ENCODE measurements at places on chromosomes 13 and 19.

GRCh38 chr19:28397800-28398199, 815.2 kb downstream of the UQCRFS1 start:
- no peak for DNase-seq

DNA sequence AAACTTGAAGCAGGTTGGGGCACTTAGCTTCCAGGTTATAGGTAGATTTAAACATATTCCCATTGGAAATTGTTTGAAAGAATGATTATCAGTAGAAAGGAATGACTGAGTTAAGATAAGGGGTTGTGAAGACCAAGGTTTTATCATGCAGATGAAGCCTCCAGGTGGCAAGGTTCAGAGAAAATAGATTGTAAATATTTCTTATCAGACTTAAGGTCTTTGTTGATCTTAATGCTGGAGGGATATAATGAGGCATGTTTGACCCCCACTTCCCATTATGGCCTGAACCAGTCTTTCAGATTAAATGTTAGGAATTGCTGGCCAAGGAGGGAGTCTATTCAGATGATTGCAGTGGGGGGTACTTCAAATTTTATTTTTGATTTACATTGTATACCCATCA, 1486.5 kb upstream of the PRR20A start:
- DNase-seq: no peak

- peak; percentile 47 for DNase-seq
Observed at GRCh38 chr13:90709319-90709718, 638.2 kb upstream of the MIR17HG start.

GRCh38 chr19:12965017-12965811, 4.2 kb upstream of the DAND5 start:
- peak; percentile 63 for DNase-seq

GRCh38 chr13:77358001-77358400, 31.1 kb upstream of the MYCBP2 start:
- no peak for DNase-seq

GRCh38 chr19:343941-344624, 513 bp downstream of the MIER2 start:
- DNase-seq: peak; percentile 79

- DNase-seq: no peak
Observed at GRCh38 chr13:26568132-26568815, 10.8 kb downstream of the WASF3 start.

GRCh38 chr13:24288870-24289269, 20.5 kb upstream of the C1QTNF9 start:
- DNase-seq: no peak

DNA sequence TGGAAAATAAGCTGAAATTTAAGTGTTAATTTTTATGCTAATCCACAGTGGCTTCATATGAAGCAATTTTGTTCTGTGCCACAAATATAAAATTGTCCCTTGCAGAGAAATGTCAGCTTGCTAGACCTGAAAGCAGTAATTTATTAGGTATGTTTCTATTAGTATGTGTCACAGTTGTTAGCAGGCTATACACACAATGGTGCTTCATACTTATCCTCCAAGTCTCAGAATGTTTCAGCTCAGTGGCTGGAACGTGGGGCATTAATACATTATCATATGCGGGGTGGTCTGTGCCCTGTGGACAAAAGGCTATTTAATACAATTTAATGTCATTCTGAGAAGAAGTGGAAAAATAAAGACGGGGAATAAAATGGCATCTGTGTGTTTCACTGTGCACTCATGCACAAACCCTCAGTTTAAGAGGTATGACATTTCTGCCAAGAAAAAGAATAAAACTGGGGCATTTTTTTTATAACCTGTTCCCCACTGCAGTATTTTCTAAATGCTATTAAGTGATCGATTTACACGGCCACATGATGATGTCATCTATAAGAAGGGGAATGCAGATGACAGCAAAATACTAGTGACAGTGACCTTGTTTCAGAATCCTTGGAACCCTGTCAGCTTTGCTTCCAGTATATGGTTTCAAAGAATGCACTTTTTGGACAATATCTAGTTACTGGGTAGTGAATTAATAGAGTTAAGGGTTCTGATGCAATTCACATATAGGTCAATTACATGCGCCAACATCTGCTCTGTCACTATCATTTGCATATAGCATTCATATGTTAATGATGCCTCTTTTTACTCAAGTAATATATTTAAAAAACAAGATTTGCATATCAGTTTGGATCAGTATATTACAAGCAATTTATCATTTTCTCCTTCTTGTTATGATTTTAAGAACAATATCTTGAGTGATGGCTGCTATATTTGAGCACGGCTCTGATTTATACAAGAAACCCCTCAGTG, 21.2 kb upstream of the ZNF536 start:
- DNase-seq: no peak

- DNase-seq: no peak
Observed at GRCh38 chr19:6773323-6773931, 919 bp downstream of the VAV1 start.

DNA sequence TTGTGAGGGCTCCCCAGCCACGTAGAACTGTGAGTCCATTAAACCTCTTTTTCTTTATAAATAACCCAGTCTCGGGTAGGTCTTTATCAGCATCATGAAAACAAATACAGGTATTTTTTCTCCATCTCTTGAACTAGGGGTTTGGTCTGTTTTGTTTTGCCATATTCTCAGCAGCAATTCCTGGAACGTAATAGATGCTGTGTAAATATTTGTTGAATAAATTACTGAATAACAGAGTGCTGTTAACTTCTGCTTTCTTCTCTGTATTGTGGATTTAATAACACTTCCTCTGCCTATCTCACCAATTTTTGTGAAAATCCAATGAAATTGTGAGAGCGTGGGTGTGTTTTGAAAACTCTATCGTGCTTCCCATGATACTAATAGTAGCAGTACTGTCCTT, 429.4 kb downstream of the DCT start:
- no peak for DNase-seq

DNA sequence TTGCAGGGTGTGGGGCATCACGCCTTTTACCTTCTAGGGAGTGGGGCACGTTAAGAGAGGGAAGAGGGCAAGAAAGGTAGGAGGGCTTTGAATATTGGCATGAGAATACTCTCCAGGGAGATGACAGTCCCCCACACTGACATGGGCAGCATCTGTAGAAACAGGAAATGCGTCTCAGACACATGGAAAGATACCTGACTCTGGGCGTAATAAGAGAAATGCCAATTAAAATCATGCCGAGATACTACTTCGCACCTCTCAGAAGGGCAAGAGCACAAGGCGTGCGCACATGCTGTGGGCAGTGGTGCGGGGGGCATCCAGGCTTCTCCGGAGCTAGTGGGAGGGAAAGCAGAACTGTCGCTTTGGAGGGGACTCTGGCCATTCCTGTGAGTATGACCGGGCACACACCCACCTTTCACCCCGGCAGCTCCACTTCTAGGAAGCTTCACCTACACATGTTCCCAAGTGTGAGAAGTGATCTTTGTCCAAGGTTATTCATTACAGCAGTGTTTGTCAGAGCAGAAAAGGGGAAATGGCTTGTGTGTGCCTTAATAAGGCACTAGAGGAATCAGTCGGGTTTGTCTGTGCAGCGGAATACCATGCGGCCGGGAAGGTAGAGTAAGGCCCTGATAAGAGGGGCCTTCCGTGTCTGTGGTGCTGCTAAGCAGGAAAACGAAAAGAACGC, 99.5 kb downstream of the SIPA1L3 start:
- DNase-seq: no peak

GRCh38 chr19:9782338-9782737, 13.8 kb upstream of the ZNF846 start:
- DNase-seq: no peak

DNA sequence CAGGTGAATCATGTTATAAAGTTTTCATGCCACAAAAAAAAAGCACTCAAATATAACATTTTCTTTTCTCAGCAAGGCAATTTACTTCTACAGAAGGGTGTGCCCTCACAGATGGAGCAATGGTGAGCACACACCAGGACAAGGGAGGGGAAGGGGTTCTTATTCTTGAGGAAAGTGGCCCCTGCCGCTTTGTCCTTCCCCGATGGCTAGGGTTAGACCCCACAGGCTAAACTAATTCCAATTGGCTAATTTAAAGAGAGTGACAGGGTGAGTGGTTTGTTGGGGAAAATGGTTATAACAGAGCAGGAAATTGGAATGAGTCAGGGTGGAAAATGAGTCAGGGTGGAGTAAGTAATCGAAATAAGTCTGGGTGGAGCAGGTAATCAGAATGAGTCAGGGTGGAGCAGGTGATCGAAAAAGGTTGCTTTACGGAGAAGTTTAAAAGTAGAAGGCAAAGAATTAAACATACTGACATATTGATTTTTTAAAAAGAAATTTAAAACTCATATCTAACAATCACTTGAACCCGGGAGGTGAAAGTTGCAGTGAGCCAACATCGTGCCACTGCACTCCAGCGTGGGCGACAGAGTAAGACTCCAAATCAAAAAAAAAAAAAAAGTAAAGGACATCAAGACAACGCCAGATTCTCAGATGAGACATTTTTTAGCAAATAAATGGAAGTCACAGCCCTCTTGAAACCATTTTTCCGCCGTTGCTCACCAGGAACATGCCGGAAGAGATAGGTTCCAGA, 813 bp downstream of the ZNF562 start:
- DNase-seq: no peak

- no peak for DNase-seq
Observed at GRCh38 chr13:93810264-93810663, 583.7 kb downstream of the GPC6 start.

- DNase-seq: no peak
Observed at GRCh38 chr19:30336290-30336689, 35.9 kb upstream of the ZNF536 start.

GRCh38 chr13:41543664-41544300, 86.4 kb downstream of the RGCC start:
- DNase-seq: no peak

GRCh38 chr19:34733266-34733745, 737 bp upstream of the ZNF181 start:
- DNase-seq: peak; percentile 75

DNA sequence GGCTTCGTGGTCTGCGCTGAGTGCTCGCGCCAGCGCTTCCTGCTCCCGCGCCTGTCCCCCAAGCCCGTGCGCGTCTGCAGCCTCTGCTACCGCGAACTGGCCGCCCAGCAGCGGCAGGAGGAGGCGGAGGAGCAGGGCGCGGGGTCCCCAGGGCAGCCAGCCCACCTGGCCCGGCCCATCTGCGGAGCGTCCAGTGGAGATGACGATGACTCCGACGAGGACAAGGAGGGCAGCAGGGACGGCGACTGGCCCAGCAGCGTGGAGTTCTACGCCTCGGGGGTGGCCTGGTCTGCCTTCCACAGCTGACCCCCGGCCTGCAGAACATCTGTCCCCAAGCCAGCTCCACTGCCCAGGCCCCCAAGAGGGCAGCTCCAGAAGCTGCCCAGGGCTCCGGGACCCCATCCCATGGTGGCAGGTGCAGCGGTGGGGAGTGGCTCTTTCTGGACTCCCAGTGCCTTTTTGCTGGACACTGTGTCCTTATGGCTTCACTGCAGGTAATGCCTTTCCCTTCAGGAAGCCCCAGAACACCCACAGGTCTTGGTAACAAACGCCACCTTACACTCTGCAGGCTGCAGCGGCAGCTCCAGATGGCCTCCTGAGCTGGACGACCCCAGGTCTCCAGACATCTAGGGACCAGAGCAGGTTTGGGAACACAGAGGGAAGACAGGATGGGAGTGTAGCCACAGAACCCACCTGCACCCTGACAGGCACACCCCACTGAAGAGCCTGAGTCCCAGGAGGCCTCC, 9.3 kb downstream of the PLEKHF1 start:
- no peak for DNase-seq

Measured in NCI-H446 (cell line).